Anterior cingulate cortex (tissue), 58 donors: ENCODE measurements at places on chromosomes 3 and 15.

- no peak for DNase-seq
These were observed 781.8 kb downstream of the NAALADL2 start for GRCh38 chr3:175640958-175641357.

DNA sequence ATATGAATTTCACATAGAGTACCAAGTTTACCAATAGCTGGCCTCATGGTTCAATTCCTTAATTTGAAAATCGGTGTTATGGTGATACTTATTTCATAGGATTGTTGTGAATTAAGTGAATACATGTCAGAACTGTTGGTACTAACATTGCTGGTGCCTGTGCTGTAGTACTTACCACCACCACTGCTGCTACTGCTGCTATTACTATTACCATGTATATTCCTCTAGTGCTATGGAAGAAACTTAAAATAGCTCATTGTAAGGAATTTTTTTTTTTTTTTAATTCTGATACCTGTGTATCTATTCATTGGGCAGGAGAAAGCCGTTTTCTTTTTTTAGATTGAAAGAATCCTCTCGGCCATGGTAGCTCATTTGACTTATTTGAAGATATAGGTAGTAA lies 3.6 kb downstream of the FYTTD1 start:
- DNase-seq = no peak

DNA sequence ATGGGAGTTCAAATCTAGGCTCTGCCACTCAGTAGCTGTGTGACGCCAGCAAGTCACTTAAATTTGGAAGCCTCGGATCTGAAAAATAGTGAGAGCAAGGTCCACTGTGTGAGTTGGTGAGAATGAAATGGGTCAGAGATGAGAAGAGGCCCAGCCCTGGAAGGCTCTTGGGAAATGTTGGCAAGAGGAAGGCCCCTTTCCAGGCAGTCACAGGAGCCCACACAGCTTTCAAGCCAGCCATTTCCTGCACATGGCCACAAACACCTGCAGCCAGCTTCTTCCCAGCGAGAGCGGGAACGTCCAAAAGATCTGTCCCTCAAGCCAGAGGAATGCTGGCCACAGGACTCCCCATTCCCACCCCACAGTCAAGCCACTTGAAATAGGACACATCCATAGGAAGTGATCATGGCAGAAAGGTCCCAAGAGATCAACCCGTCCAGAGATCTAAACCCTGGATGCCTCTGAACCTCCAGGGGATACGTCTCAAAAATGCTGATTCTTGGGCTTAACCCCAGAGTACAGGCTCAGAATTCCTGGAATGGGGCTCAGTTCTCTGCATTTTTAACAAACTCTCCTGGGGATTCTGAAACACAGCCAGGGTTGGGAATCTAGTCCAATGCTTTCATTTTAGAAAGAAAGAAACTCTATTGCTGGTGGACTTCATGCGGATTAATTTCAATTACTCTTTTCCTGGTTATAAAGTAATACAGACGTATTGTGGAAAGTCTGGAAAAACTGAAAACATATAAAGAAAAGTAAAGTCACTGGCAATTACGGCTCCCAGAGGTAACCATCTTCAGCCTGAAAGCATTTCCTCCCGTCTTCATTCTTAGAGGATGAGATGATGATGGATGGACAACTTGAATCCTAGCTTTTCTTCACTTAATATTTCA lies 35.9 kb downstream of the NTRK3 start:
- no peak for DNase-seq

- no peak for DNase-seq
These were observed 13.2 kb upstream of the PIK3R4 start for GRCh38 chr3:130759692-130760338.

DNA sequence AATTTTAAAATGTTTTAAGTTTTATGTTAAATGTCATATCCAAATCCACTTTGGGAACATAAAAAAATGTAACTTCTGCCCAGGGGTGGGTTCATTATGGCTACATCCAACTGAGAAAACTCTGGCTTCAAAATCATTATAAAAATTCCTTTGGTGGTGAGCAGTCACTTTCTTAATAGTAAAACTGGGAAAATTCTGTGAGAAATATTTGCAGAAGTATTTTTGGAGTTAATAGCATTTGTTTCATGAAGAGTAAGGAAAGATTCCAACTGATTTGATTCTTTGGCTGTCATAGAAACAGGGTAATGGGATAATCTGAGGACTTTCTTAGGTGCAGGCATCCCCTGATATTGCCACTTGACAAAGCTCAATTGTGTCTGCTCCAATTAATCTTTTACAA lies 38.8 kb downstream of the CPA3 start:
- no peak for DNase-seq

DNA sequence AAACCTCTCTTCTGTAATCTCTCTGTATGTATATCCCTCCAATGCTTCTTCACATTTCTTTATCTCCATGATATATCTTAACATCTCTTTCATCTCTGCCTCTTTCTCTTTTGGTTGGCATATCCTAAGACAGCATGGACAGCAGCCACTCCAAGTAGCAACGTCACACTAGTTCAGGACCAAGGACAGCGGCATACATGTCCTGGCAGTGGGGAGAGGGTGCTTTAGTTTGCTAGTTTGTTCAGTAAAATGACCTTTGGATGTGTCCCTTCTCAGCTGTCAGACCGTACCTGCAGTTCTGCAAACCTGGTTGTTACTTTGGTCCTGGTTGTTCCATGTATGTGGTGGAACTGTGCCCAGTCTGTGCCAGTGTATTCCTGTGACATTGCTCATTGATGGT lies 225.6 kb upstream of the ROPN1 start:
- DNase-seq = no peak

DNA sequence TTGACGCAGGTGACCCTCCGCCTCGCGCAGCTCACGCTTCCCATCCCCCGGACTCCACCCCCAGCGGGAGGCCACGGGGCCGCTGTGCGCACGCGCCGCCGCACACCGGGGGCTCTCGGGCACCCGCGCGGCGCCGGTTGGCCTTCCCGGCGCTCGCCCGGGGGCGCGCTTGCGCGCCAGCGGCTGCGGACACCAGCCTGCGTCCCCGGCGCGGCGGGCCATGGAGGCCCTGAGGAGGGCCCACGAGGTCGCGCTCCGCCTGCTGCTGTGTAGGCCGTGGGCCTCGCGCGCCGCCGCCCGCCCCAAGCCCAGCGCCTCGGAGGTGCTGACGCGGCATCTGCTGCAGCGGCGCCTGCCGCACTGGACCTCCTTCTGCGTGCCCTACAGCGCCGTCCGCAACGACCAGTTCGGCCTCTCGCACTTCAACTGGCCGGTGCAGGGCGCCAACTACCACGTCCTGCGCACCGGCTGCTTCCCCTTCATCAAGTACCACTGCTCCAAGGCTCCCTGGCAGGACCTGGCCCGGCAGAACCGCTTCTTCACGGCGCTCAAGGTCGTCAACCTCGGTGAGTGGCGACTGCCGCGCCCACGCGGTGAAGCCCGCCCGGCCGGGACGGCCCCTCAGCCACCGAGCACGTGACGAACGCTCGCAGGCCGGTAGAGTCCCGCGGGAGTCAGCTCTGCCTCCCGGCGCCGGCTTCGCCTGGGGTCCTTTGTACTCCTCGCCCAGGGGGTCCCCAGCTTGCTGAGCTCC lies at the start of gene C15orf61:
C15orf61 (plus strand) TSS at position 103 of the 754 bp plus-strand sequence; CDS start at position 221, 118 bp downstream.
- DNase-seq = peak; percentile 46

DNA sequence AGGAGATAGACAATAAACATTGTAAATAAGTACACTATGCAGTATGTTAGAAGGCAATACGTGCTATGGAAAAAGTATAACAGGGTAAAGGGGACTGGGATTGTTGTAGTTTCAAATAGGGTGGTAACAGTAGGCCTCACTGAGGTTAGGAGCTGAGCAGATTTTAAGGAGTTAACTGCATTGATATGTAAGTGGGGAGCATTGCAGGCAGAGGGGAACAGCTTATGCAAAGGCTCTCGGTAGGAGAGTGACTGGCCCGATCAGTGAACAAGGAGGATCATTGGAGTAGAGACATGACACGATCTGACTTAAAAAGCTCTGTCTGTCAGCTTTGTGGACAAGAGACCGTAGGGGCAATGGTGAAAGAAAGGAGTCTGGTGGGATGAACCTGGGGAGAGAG lies 46.8 kb downstream of the PCCB start:
- no peak for DNase-seq

GRCh38 chr15:76799760-76800159 lies 105.4 kb downstream of the SCAPER start:
- no peak for DNase-seq

DNA sequence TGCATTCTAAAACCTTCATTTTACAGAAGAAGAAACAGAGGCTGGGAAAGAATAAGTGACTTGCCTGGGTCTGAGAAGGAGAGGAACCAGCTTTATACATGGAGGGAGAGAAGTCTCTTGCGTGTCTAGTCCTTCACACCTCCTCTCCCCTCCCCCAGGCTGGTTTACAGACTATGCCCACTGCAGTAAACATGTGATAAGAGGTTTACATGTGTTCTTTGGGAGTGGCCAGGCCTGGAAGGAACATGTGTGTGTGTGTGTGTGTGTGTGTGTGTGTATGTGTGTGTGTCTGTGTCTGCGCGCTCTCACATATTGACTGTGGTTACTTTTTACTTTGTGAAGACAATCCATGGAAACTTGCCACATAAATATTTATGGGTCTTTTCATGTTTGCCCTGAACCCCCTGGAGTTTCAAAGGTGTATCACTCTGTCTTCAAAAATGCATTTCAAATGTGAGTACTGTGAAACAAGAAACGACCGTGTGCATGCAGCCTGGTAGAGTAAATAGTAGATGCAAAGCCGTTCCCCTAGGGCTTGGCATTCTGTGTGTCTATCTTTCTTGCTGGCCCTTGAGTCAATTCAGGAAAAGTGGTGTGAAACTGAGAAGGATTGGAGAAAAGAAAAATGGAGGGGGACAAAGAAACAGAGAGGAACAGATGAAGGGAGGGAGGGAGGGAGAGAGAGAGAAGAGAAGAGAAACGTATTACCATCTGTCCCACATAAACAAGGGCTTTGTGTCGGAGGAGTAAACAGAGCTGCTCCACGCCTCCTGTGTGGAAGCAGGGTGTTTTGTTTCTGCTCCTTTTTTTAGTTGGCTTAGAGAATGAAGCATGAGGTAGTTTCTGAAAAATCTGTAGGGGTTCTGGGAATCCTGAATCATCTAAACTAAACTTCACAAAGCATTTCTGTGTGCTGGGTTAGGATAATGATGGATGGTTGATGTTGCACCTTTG lies 51.7 kb downstream of the CLDN11 start:
- peak; percentile 53 for DNase-seq

DNA sequence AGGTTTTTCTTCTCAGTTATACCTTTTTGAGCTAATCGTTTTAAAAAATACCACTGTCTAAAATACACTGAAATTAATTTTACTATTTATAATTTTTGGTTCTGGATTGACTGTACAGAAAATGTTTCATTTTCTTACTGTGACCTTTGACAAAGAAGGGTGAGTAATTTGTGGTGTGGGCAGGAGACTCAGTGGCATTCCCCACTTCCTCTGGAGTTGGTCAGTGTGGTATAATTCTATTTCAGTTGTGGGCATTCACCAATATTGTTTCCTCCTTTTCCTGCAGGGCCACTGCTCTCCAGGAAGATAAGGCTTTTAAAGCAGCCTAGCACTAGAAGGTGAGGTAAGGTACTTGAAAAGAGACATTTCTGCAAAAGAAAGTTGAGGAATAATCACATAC lies 6.5 kb downstream of the DAG1 start:
- DNase-seq = no peak

DNA sequence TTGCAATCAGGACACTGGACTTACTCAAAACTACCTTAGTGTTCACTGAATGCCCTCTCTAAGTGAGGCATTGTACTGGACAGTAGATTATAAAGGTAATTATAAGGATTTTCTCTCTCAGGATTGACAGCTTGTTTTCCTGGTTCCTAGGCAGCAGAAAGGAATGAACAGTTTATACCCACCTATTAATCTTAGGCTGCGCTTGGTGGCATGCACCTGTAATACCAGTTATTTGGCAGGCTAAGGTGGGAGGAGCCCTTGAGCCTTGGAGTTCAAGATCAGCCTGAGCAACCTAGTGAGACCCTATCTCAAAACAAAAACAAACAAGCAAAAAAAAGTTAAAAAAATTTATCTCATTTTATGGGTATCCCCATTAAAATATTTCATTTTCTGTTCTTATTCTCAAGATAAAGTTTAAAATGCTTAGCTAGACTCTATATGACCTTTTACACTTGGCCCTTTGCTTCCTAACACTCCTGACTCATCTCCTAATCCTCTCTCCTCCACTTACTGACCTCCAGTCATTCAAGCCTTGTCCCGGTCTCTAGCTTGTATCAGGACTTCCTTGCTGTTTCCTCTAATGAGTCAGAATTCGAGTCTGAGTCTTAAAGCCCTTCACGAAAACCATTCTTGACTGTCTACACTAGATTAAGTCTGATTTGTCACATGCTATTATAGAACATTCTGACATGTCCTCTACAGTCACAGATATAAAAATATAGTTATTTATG lies 348.6 kb downstream of the NLGN1 start:
- no peak for DNase-seq

DNA sequence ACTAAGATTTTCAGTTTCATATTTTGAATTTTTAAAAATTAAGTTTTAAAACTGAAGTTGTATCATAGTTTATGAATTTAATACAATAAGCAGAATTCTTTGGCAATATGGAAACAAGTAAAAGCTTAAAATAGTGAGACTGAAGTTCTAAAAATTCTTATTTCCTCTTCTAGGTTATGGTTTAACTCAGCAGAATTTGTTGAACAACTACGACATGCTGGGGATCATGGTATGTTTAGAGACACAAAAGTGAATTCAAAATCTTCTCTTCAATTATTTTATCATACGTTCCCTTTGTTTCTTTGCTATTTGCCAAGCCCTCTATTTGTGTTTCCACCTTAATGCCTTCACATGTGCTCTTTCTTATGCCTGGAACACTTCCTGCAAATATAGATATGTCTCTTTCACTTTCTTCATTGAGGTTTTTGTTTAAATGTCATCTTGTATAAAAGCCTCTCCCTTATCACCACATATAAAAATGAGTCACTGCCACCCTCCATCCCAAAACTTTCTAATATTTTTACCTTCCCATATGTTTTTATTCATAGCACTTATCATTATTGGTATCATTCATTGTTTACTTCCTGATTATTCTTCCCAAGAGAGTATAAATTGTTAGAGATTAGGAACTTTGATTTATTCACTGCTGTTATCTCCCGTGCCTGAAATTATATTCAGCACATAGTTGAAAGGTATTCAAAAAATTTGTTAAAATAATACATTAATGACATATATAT lies 6.4 kb downstream of the SUCNR1 start:
- no peak for DNase-seq
